ENCODE measurements at places on chromosomes 2 and 18. TPM values are rescaled to one million over a fixed set of nuclear protein-coding genes. Genes with fewer than 3 reads are reported as not detected.

The KCNG2 gene
- not detected for polyA plus RNA-seq

The UGT1A10 gene
- polyA plus RNA-seq = 10.8 TPM

The STAT1 gene
- 6.4 TPM for polyA plus RNA-seq

The ST6GAL2 gene
- polyA plus RNA-seq = 1.1 TPM

The AFG3L2 gene
- 34.0 TPM for polyA plus RNA-seq

The PPP1R1C gene
- 1.1 TPM for polyA plus RNA-seq

The DOK1 gene
- 2.5 TPM for polyA plus RNA-seq

The PTPRN gene
- polyA plus RNA-seq = 0.02 TPM

The ALPP gene
- polyA plus RNA-seq = not detected

The NYAP2 gene
- 0.09 TPM for polyA plus RNA-seq

The C2orf81 gene
- 0.92 TPM for polyA plus RNA-seq

The DNAH6 gene
- 0.10 TPM for polyA plus RNA-seq

The CHRND gene
- not detected for polyA plus RNA-seq

The GAL3ST2 gene
- 0.02 TPM for polyA plus RNA-seq

The ITGA6 gene
- 18.5 TPM for polyA plus RNA-seq

The SLC16A14 gene
- polyA plus RNA-seq = 2.6 TPM

The CD8B gene
- 1.7 TPM for polyA plus RNA-seq

The RBBP8 gene
- polyA plus RNA-seq = 34.5 TPM

The PDCD1 gene
- 0.73 TPM for polyA plus RNA-seq

The IAH1 gene
- polyA plus RNA-seq = 36.2 TPM

The IL36B gene
- 8.8 TPM for polyA plus RNA-seq

The ERICH2 gene
- 0.32 TPM for polyA plus RNA-seq

The C2orf80 gene
- not detected for polyA plus RNA-seq

The TMEFF2 gene
- 0.08 TPM for polyA plus RNA-seq

The BOLL gene
- not detected for polyA plus RNA-seq

The CFAP221 gene
- polyA plus RNA-seq = 0.08 TPM

The CD8B2 gene
- polyA plus RNA-seq = 0.10 TPM

The GALNT14 gene
- 17.2 TPM for polyA plus RNA-seq

The ACOXL gene
- not detected for polyA plus RNA-seq

The ATP5F1A gene
- polyA plus RNA-seq = 122 TPM

The DTNA gene
- 6.7 TPM for polyA plus RNA-seq

The ALLC gene
- not detected for polyA plus RNA-seq

The MFSD2B gene
- polyA plus RNA-seq = 0.05 TPM

The SERPINE2 gene
- polyA plus RNA-seq = 19.6 TPM

The CDCA7 gene
- 15.1 TPM for polyA plus RNA-seq

The ATP6V1C2 gene
- 55.0 TPM for polyA plus RNA-seq

Measured in esophagus (tissue), 2 donors.